ENCODE measurements at places on chromosomes 1 and 21.

GRCh38 chr21:17529648-17530047 is 16.8 kb downstream of the CXADR start:
- DNase-seq, result no peak

GRCh38 chr1:74247881-74248528 is 12.8 kb downstream of the TNNI3K start:
- no peak for DNase-seq

DNA sequence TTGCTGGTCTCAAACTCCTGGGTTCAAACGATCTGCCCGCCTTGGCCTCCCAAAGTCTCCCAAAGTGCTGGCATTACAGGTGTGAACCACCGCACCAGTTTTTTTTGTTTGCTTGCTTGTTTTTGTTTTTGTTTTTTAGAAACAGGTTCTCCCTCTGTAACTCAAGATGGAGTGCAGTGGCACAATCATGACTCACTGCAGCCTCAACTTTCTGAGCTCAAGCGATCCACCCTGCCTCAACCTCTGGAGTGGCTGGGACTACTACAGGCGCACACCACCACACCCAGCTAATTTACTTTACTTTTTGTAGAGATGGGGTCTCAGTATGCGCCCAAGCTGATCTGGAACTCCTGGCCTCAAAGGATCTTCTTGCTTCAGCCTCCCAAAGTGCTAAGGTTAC is 47.3 kb upstream of the USP1 start:
- DNase-seq, result no peak

- no peak for DNase-seq
Measured at GRCh38 chr1:183490932-183491331, 18.6 kb downstream of the SMG7 start.

- no peak for DNase-seq
Measured at GRCh38 chr21:42567861-42568260, 54.2 kb downstream of the SLC37A1 start.

- DNase-seq, result no peak
Measured at GRCh38 chr1:157596384-157596783, 1.5 kb downstream of the FCRL4 start.

DNA sequence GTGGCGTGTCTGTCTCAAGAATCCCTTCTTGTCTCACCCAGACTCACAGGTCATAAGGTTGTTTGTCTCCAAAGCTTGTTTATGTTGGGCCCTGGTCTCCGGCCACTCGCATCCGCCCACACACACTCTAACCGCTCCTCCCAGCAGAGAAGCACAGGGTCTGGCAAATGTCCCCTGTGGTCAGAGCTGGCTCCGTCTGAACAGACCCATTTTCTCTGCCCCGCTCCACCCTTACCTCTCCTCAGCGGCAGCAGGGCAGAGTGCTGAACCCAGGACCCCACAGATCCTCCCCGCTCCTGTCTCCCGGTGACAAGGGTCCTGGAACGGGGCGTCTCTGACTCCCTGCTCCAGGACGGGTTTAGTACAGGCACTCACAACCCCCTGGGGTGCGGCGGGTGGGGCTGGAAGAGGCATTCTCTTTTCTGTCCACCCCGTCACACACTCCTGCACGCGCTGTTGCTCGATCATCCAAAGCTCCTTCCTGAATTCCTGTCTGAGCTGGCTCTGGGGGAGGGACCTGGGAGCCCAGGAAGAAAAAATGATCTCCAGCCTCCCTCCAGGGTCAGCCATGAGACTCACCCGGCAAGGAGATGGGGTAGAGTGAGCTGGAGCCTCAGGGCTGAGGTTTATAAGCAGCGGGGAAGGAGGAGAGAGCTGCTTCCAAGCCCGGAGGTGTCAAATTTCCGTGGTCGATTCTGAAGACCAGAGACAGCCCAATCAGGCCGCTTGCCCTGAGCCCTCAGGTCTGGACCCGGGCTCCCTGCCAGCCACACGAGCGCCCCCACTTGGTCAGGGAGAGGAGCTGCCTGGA is at the start of gene S100A13:
Gene S100A13, minus strand, starts transcription at position 602 of the 811 bp plus-strand sequence. CDS start 1,033 bp downstream, outside the sequence.
- peak; percentile 67 for DNase-seq

DNA sequence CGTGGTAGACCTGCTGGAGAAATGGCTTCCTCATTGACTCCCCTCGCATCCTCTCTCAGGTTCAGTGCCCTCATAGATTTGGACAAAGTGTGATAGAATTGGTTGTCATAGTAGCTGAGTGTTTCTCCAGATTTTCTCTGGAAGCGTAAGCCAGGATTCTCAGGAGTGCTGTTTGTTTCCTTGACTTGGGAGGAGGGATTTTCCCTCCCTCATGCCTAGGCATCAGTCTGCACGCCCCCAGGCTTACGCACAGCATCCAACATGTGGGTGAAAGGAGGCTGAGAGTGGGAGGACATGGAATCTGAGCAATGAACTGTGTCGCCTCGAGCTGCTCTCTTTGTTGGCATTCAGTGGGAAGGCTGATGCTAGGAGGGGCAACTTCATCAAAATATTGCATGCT is 503.5 kb downstream of the LTN1 start:
- DNase-seq, result no peak

GRCh38 chr1:30295674-30296073 is 427.7 kb downstream of the MATN1 start:
- no peak for DNase-seq

GRCh38 chr21:35206141-35207125 is 157.3 kb upstream of the RUNX1 start:
- DNase-seq, result no peak

- DNase-seq, result no peak
Measured at GRCh38 chr21:25927195-25927880, 192.6 kb downstream of the GABPA start.

- DNase-seq, result no peak
Measured at GRCh38 chr1:147641695-147642592, 28.4 kb downstream of the ACP6 start.

DNA sequence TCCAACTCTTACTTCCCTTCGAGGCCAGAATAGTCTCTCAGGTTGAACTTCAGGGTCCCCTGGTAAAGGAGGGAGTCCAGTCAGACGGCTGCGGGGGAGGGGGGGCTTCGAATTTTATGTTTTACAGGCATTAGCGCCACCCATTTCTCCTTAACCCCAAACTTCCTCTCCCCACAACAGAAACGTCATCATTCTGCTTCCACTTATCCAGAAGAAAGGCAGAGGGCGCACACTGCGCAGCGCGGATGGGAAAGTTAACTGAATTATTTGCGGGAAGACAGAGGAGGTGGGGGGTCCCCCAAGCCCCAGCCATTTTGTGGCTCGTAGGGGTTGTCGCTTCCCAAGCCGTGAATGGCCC is 529 bp upstream of the PRMT2 start:
- DNase-seq, result peak; percentile 51

DNA sequence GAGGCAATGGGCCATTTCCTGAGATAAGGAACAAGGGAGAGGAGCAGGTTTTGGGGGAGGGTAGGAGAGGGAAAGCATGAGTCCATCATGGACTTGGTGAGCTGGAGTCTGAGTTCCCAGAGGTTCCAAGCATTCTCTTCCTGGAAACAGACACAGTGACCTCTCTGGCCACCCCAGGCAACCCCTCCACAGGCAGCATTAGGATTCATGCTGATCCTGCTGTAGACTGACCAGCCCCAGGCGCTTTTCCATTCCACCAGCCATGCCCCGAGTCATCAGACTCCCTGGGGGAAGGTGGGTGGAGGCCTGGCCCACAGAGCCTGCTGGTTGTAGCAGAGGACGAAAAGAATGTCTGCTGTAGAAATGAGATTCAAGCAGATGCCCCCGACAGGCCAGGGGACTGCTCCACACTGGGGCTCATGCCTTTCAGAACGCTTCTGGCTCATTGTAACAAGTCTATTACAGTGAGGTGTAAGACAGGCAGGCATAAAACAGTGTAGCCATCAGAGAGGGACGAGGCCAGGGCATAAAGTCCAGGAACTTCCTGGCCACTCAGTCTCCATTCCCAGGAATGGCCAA is 52.2 kb downstream of the KCND3 start:
- no peak for DNase-seq

GRCh38 chr1:32541064-32541566 is 1.9 kb downstream of the ZBTB8A start:
- no peak for DNase-seq

GRCh38 chr1:15485636-15486035 is 9.7 kb downstream of the CELA2B start:
- no peak for DNase-seq

- no peak for DNase-seq
Measured at GRCh38 chr21:44710756-44711326, 531 bp downstream of the TSPEAR start.

All from NCI-H1930 (cell line).